ENCODE measurements at places on chromosomes 7 and 10.

GRCh38 chr7:74222851-74223710 is 13.3 kb downstream of the LAT2 start:
- no peak for DNase-seq

GRCh38 chr10:77554996-77555397 is 82.6 kb downstream of the KCNMA1 start:
- DNase-seq, result no peak

DNA sequence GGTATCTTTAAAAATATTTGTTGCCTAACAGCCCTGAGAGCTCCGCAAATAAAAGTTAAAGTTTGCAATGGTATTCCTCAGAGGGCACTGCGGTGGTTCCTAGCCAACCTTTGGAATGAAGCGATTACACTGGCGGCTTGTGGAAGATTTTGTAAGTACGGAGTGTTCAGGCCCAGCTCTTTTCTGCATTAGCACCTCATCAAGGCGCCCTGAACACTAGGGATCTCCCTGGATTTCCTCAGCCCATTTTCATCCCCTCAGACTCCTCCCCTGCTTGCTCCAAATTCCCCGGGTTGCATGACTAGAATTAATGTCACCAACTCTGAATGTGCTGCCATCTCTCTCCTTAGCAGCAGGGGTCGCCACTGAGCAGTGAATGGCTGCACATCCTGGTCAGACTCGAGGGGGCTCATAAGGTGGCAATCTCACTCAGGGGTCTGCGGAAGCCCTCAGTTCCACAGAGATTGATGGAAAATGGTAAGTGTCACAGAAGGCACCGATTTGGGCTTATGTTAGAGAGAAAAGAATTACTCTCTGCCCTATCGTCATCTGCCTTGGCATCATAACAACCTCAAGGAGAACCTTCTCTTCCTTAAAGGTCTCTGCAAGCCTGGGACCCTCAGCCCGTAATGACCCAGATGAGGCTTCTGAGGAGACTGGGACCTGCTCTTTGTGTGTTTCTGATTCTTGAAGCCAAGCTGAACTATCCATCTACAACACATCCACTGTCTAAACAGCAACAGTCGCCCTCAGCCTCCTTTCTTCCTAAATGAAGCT is 262.8 kb upstream of the AOAH start:
- no peak for DNase-seq

DNA sequence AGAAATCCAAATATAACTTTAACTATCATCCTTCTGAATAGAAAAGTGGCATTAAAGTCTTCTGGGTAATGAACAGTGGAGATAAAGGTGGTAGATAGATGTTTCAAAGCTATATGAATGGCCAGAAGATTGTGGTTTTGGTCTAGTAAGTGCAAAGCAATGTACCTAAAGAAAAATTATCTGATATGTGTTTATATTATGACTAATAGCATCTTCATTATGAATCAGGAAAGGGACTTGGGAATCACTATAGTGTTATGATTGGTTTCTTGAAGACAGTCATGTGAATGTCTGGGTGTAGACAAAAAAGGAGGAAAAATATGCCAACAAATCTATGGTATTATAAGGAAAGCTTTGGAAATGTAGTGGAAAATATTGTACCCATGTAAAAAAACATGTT is 3.0 kb downstream of the ZNF518A start:
- peak; percentile 14 for DNase-seq

DNA sequence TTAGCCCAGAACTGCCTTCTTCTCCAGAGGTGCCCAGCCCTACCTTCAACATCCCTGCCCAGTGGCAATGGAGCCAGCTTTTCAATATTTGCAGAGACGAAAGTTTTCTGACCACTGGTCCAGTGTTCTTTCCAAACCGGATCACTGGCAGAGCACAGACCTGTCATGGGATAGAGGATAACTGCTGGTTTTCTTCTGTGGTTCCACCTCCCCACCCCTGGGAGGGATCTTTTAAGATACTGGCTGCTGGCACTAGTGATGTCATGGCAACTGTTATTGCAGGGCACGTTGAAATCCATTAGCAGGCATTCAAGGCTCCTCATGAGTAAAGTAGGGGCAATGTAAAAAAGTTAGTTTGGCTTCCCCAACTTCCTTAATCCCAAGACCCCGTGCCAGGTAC is 387.1 kb downstream of the LRMDA start:
- no peak for DNase-seq

GRCh38 chr7:126804604-126805003 is 448.1 kb downstream of the GRM8 start:
- DNase-seq, result no peak

GRCh38 chr7:138842111-138842510 is 44.1 kb upstream of the ATP6V0A4 start:
- peak; percentile 88 for DNase-seq

- DNase-seq, result no peak
Measured at GRCh38 chr7:44222074-44222473, 21.3 kb downstream of the YKT6 start.

DNA sequence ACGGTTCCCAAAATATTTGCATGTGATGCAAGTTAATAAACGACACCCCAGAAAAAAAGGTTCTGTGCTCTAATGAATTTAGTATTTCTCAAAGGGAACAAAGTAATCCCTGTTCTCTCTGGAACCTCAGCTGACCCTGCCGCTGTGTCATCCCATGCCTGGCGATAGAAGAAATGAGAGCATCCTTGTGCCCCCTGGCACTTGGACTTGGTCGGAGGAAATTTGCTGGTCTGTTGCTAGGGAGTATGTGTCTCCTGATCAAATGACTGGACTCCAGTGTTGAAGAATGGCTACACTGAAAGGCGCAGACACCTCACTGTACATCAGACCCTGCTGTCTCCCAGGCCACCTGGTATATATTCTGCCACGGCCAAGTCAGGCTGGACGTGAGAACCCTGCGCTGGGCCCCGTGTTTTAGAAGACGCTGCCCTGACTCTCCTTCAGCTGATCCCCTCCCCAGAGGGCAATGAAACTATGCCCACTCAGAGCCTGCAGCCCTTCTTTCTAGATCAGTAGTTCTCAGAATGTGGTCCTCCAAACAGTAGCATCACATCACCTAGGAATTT is 67.2 kb downstream of the THNSL1 start:
- DNase-seq, result no peak

DNA sequence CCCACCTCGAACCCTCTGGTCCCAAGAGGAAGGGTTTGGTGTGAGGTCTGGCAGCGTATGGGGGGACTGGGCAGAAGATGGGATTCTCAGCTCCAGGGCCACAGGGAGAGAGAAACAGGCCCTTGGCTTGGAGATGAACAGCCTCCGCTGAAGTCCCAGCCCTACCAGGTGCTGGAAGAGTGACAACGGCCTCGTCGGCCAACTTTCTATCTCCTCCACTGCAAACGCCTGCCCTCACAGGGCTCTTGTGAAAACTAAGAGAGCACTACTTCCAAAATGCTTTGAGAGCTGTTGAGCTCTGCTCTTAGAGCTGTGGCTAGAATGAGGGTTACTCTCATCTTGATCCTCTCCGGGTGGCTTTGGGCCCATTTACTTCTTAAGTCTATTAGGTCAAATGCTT is 63.5 kb downstream of the AFAP1L2 start:
- no peak for DNase-seq

DNA sequence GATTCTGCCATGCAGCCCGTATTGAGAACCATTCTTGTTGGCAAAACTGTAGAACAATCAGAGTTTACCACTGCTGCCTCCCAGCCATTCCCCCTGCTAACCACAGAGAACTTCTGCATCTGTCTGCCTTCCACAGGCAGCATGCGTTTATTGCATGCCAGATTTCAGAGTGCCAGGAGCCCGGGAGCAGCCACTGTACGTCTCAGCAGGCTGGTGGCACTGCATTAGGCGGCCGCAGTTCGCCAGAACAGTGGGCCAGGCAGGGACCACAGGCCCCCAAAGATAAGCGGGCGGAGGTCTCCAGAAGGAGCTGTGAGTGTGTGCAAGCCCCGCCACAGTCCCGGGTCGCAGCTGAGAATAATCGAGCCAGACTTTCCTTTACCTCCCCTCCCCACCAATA is 31.8 kb downstream of the ZNF467 start:
- DNase-seq, result no peak

GRCh38 chr7:143379611-143380259 is 1.4 kb upstream of the ZYX start:
- no peak for DNase-seq

GRCh38 chr7:116843378-116843777 is 19.0 kb upstream of the CAPZA2 start:
- DNase-seq, result no peak

DNA sequence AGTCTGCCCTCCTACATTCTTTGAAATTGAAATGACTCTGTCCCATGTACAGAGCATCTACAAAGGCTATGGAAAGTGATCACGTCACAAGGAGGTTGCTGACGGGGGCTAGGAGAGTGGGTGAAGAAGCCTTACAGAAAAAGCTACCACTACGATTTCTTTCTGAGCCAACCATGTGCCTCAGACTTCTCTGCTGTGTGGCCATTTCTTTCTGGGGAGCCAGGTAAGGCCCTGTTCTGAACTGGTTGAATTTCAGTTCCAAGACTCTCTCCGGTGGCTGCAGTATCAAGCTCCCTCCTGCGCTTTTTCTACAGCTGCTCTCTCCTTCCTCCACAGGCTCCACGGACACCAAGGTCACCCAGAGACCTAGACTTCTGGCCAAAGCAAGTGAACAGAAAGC is 112.5 kb upstream of the PRSS1 start:
- DNase-seq, result no peak

GRCh38 chr10:124004663-124005004 is 88.8 kb downstream of the CHST15 start:
- no peak for DNase-seq

- no peak for DNase-seq
Measured at GRCh38 chr10:3180355-3181025, 7.9 kb upstream of the PITRM1 start.

- no peak for DNase-seq
Measured at GRCh38 chr7:2102375-2102723, 130.4 kb downstream of the MAD1L1 start.

GRCh38 chr7:64581926-64582894 is 19.3 kb upstream of the ZNF680 start:
- peak; percentile 91 for DNase-seq

DNA sequence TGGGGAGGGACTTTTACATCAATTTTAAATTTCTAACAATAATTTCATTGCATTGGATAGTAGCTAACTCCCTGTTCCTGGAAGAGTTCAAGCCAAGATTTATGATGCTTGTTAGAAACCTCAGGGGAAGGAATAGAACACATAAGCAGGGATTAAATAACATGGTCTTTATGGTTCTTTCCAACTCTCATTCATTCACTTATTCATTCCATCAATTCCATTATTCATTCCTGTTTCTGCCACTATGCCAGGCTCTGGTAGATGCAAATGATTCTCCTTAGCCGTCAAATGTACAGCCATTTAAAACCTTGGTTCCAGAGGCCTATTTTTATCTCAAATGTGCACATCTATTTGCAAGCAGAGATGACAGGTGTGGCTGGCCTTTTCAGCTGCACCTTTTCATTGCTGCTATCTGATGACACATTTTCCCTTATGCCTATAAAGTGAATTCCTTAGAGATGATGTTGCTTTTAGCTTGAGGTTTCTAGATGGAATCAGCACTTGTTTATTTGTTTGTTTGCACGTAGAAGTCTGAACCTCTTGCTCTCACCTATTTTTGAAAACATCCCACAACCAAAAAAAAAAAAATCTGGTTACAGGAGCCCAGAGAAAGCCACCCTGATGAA is 205.7 kb upstream of the IGFBP3 start:
- DNase-seq, result no peak

DNA sequence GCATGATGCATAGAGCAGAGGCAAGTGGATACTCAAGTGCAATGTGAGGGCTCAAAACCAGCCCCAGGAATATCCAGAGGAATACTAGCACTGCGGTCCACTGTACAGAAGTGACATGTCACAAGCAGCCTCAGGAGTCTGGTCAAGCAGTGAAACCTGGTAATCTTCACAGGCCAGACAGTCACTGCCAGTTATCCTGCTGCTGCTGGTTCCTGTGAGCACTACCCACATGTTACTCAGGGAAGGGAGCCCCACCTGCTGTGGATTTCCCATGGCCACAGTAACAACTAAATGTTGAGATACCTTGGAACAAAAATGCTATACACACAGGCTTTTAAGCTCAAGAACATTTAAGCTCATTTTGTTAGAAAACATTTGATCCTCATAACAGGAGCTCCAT is 103.0 kb downstream of the RNF133 start:
- DNase-seq, result no peak

- no peak for DNase-seq
Measured at GRCh38 chr7:146655928-146656797, 539.6 kb downstream of the CNTNAP2 start.

DNA sequence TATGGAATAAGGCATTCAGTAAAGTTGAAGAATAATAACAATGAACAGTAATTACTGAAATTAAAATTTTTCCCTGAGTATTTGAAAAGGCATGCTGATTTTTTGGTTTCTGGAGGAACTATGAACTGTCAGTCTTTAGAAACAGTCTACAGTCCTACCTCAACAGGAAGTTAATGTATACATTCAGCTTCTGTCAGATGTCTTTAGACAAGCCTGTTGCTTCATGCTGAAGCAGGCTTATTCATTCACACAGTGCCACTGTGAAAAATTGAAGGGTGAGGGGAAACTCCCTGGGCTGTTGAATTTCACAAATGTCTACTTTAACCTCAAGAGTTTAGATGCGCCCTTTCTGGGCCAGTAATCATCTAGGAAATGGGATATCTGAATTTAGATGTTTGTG is 3.5 kb downstream of the NRF1 start:
- no peak for DNase-seq
